ENCODE measurements at places on chromosomes 7 and 10. TPM values are rescaled to one million over a fixed set of nuclear protein-coding genes. Genes with fewer than 3 reads are reported as not detected.
A peak's percentile ranks its signal among the peaks of the same experiment; 100 is the strongest.

WEE2 gene
- 2.5 TPM for total RNA-seq

GPR15LG gene
- not detected for total RNA-seq

SLC18A2 gene
- total RNA-seq, result not detected

MKX gene
- total RNA-seq, result 0.64 TPM

DNA sequence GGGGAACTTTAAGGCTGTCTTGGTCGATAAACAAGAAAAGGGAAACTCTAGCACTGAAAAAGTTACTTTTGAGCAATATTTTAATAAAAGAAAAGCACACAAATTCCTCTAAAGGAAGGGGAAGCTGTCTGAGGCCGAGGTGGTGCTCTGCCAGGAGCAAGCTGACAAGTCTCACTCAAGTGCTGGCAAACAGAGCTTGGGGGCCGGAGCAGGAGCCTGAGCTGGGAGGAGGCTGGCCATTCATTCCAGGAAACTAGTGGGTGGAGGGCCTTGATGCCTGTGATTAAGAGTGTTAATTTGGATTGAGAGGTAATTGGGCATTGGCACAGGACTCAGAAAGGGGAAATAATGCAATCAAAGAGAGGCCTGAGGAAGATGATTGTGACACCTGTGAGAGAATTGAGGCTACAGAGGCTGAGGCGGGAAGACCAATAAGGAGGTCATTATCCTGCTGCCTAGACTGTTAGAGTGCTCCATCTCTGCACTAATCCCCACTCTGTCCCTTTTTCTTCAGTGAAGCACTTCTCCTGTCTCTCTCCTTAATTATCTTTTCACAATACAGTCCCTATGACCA is 154.9 kb upstream of the COL1A2 start:
- DNase-seq, result no peak

- DNase-seq, result peak; percentile 62
Observed at GRCh38 chr10:52004342-52004949, 305.1 kb upstream of the CSTF2T start.

DNA sequence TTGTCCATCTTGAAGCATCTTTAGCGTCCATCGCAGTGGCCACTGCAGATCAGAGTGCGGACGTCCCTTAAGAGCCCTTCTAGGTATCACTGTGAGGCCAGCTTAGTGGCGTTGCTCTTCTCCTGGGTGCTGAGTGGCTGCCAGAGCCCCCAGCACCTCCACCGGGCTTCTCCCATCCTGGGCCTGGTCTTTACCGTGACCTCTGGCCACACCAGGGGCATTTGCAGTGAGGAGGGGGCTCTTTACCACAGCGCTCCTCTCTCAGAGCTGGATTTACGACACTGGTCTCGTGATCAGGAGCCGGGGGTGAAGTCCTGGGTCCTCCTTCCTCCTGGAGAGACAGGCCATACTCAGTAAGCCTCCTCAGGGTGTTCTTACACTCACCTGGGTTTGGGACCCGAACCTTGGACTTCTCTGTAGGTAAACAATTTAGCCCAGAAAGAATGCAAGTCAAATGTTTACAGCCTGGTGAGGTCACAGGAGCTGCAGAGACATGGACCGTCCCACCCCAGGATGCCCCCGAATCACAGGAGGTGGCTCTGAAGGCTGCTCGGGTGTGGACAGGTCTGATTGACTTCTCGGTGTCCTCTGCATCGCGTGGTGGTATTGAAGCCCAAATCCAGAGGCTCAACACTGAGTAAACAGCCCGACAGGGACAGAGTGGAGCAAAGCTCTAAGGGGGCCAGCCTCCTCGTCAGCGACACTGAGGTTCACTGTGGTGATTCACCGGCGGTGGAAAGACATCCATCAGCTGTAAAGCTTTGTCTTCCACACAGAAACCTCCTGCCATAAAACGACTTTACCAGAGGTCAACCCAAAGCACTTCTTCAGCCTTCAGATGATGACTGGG is 33.0 kb downstream of the JAKMIP3 start:
- no peak for DNase-seq

DNA sequence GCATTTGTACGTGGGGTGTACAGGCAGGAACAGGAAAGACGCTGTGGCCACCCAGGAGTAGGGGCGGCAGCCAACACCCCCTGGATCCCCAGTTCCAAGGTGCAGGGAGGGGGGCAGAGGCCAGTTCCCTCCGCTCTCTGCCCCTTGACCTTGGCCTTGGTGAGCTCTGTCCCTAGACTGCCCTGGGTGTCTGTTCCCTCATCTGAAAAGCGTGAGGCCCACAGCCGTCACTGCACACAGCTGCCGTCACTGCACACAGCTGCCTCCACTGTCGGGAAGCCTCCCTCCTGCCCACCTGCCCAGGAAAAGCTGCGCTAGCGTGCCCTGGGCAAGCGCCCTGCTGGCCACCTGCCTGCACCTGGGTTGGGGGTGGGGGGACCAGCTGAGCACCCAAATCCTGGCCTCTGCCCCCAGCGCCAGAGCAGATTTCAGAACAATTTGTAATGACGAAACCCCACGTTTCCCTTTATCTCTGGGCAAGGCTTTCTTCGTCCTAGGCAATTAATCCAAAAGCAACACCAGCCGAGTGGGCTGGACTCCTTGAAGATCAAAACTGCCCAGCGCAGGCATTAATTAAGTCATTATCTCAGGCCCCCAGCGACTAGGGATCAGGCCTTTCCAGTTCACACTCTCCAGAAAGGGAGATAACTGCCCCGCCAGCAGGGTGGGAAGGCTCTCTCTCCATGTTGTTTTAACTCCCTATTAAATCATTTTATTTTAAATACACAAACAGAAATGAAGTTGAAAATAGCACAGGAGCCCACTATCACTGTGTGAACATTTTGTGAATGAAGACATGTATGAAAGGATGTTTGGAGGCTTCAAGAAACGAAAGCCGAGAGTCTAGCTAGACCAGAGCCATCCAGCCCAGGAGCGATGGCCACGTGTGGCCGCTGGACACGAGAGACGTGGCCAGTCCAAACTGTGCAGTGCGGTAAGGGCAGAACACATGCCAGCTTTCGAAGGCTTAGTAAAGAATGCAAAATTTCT is 4.0 kb upstream of the PDGFA start:
- no peak for DNase-seq

- DNase-seq, result no peak
Observed at GRCh38 chr10:89524279-89524678, 11.1 kb downstream of the SLC16A12 start.

DNA sequence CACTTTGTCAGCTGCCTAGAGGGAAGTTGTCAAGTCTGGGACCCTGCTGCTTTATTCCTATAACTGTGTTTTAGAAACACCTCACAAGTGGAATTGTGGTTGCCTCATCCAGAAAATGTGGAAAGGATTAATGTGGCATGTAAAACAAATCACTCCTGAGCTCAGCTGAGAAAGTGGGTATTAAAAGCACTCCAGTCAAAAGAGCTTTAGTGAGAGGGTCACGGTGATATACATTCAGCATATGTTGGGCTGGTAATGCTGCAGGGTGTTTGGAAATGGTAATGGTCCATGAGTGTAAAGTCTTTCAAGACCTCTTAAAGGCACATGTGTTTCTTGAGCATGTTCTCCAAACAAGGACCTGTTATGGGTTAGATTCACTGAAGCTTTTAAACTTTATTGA is 318.2 kb upstream of the MEOX2 start:
- no peak for DNase-seq

DNA sequence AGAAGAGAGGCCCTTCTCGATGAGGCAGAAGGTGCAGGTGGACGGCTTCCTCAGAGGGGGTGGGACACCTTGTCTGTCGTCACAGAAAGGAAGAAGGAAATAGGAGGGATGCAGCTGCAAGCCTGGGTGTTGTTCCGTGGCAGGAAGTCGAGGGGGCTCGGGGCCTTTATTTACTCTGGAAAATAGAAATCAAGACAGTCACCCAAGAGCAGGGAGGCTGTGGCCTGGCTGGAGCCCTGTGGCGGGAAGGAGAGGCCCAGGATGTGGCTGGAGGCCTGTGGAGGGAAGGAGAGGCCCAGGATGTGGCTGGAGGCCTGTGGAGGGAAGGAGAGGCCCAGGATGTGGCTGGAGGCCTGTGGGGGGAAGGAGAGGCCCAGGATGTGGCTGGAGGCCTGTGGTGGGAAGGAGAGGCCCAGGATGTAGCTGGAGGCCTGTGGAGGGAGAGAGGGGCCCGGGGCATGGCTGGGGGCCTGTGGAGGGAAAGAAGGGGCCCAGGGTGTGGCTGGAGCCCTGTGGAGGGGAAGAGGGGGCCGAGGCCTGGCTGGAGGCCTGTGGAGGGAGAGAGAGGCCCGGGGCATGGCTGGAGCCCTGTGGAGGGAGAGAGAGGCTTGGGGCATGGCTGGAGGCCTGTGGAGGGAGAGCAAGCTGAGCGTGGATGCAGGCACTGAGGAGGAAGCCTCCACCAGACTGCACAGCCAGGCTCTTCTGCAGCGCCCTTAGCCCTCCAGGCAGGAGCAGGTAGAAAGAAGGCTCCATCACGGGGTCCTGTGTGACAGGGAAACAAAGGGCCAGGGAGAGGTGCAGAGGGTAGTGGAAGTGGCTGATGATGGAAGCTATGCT is 97.3 kb upstream of the SFMBT2 start:
- no peak for DNase-seq

GRCh38 chr10:86956848-86957448 is 467 bp downstream of the MMRN2 start:
- no peak for DNase-seq
